Vagina (tissue), 2 donors: ENCODE measurements at places on chromosomes 4 and X.
A peak's percentile ranks its signal among the peaks of the same experiment; 100 is the strongest.

DNA sequence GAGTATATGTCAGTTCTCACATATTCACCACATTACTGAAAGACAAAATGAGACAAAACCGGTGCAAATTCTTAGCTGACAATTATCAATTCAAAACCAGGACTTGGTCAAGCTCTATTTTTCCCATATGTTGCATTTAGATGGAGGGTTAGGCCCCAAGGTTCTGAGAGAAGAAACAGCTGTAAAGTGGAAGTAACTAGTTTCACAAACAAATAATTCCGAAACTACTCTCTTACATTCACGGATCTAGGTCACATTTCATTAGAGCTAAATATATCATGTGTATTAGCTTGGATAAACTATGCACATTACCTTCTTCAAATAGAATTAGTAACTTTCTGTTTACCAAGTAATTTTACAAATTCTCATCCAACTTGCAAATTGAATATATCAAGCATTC, 3.7 kb upstream of the GABRA2 start:
- H3K27ac ChIP-seq, result no peak overlapping the region
- peaks cover 4% of the 10 kb centered on the region for H3K4me1 ChIP-seq
- H3K36me3 ChIP-seq, result no peaks in the 10 kb centered on the region
- H3K4me3 ChIP-seq, result no peak overlapping the region

- peak; percentile 3 for DNase-seq
- no peaks in the 10 kb centered on the region for H3K4me1 ChIP-seq
- no peak overlapping the region for H3K27ac ChIP-seq
- H3K36me3 ChIP-seq, result no peaks in the 10 kb centered on the region
- no peak overlapping the region for H3K4me3 ChIP-seq
Measured at GRCh38 chr4:185744488-185744862, 67.5 kb downstream of the SORBS2 start.

DNA sequence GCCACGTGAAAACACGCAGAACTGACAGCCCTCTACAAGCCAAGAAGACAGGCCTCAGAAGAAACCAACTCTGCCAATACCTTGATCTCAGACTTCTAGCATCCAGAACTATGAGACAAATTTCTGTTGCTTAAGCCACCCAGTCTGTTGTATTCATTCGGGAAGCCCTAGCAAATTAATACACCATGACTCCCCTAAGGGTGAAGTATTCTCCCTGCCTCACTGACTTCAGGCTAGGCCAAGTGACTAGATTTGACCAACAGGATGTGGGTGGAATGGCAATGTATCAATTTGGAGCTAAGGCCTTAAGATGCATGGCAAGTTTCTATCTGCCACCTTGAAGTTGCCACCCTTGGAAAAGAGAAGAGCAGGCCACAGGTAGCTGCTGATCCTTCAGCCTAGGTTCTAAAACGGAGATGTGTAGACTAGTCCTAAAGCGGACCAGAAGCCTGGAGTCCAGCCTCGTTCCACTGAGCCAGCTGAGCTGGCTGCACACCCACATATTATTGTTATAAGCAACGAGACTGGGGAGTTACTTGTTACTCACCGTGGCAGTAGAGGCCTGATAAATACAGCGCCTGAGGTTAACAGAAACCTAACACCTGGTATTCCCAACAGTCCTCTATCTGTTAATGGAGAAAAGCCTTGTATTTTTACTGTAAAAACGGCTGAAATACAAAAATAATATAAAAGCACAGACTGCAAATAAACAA, 16.4 kb downstream of the SCARB2 start:
- peaks cover 85% of the 10 kb centered on the region for H3K4me1 ChIP-seq
- H3K27me3 ChIP-seq, result no peaks in the 10 kb centered on the region
- H3K4me3 ChIP-seq, result no peak overlapping the region
- peaks cover 25% of the 10 kb centered on the region for H3K36me3 ChIP-seq
- DNase-seq, result no peak
- H3K27ac ChIP-seq, result peak overlapping the region; percentile 82

GRCh38 chr4:133152831-133153481, 3.9 kb downstream of the PCDH10 start:
- peak overlapping the region; percentile 43 for H3K27ac ChIP-seq
- H3K27me3 ChIP-seq, result peaks cover 10% of the 10 kb centered on the region
- H3K4me1 ChIP-seq, result peaks cover 44% of the 10 kb centered on the region
- H3K4me3 ChIP-seq, result peak overlapping the region; percentile 42
- no peaks in the 10 kb centered on the region for H3K36me3 ChIP-seq
- DNase-seq, result no peak

- H3K4me1 ChIP-seq, result no peaks in the 10 kb centered on the region
- H3K27me3 ChIP-seq, result no peaks in the 10 kb centered on the region
- H3K36me3 ChIP-seq, result no peaks in the 10 kb centered on the region
- H3K4me3 ChIP-seq, result no peak overlapping the region
- no peak overlapping the region for H3K27ac ChIP-seq
Measured at GRCh38 chr4:187304133-187304532, 580.5 kb upstream of the FAT1 start.

DNA sequence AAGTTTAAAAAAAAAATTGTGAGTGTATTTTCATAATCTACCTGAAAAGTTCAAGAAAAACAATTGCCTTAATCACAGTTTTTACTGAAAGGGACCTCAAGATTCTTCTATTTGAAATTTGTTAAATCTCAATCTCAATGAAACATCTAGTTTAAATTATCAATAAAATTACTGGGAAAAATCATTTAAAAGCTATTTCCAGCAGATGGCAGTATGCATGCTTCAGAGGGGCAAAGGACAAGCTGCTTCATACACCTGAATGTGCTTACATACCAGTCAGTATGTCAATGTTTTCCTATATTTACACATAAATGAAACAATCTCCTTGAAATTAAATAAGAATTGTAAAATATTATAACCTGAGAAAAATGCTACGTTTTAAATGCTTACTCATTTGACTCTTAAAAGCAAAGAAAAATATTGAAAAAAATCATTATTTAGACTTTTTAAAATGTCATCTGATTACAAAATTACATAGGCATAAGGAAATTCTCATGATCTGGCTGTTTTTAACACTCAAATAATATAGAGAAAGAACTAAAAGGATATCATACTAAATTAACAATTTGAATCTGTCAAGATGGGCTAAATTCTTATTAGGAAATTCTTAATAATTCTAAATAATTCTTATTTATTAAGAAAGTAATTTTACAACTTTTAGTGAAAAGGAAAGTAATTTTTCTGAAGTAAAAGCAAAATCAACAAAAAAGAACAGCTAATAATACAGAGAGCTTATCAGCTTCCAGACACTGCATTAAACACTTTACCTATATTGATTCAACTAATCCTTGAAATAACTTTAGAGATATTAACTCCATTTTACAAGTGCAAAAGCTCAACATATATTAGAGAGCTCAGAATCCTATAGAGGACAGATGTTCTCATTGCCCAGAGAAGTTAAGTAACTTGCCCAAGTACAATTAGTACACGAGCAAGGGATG, 242.1 kb downstream of the ADAMTS3 start:
- no peak overlapping the region for H3K27ac ChIP-seq
- no peaks in the 10 kb centered on the region for H3K4me1 ChIP-seq
- H3K36me3 ChIP-seq, result no peaks in the 10 kb centered on the region
- no peaks in the 10 kb centered on the region for H3K27me3 ChIP-seq
- no peak overlapping the region for H3K4me3 ChIP-seq

DNA sequence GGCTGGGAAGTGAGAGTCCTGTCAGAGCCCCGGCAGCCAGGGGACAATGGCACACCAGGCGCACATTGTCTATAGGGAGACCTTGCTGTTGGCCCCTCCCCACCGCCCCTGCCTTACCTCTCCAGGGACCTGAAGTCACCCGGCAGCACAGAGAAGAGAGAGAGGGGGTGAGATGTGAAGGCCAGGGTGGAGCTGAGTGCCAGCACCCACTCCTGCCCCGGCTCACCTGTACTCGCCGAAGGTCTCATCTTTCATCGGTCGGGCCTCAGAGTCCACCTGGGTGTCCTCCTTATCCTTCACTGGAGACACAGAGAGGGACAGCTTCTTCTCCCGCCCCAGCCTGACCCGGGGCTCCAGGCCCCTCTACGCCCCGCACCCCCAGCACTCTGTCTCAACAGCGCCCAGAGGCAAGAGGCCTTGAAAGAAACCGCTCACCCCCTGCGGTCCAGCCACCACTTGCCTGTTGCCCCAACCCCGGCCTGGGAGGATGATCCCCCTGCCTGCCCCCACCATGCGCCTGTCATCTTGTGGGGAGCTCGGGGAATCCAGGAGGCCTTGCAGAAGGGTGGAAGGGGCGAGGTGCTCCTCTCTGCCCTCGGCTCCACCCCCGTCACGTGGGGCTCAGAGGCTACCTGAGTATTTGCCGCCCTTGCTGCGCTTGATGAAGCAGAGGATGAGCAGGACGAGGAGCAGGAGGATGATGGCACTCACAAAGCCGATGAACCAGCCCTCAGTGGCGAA, 22.6 kb downstream of the L1CAM start:
- no peaks in the 10 kb centered on the region for H3K27me3 ChIP-seq
- no peaks in the 10 kb centered on the region for H3K36me3 ChIP-seq
- no peak overlapping the region for H3K27ac ChIP-seq
- no peak for DNase-seq

DNA sequence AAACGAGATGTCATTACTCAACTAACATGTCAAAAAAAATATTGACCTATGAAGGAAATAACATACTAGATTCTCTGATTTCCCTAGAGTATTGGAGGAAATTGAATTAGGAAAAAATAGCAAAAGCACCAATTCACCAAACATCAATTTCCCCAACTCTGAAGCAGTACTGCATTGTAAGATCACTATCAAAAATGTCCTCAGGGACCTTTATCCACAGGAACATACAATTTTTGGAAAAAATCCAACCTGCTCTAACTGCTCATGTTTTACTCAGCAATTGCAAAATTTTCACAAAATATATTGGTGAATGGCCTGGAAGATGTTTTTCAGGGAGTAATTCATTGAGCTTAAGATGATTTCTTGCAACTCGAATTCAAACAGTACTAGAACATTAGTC, 239.0 kb upstream of the GIMD1 start:
- H3K27ac ChIP-seq, result no peak overlapping the region
- no peak for DNase-seq
- no peak overlapping the region for H3K4me3 ChIP-seq
- no peaks in the 10 kb centered on the region for H3K27me3 ChIP-seq

- no peaks in the 10 kb centered on the region for H3K27me3 ChIP-seq
- H3K4me1 ChIP-seq, result no peaks in the 10 kb centered on the region
- no peaks in the 10 kb centered on the region for H3K36me3 ChIP-seq
- no peak overlapping the region for H3K27ac ChIP-seq
- no peak for DNase-seq
- no peak overlapping the region for H3K4me3 ChIP-seq
Measured at GRCh38 chrX:50514811-50515210, 44.2 kb upstream of the DGKK start.

DNA sequence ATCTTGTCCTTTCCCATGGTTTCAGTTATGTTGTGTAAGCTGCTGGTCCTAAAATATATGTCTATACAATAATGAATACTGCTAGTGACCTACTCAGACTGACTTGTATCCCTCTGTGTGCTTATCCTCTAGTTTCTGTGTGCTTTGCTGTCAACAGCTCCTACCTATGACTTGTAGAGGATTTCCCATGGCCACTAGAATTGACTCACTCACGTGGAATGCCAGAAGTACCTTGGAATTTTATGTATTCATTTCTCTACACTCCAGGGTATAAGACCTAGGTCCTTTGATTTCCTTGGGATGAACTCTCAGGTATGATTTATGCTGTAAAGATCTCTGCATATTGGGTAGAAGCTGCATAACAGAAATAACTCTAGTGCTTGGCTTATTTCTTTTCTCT, 279.9 kb upstream of the SLIT2 start:
- no peaks in the 10 kb centered on the region for H3K27me3 ChIP-seq
- no peak overlapping the region for H3K27ac ChIP-seq
- DNase-seq, result no peak
- no peaks in the 10 kb centered on the region for H3K36me3 ChIP-seq

DNA sequence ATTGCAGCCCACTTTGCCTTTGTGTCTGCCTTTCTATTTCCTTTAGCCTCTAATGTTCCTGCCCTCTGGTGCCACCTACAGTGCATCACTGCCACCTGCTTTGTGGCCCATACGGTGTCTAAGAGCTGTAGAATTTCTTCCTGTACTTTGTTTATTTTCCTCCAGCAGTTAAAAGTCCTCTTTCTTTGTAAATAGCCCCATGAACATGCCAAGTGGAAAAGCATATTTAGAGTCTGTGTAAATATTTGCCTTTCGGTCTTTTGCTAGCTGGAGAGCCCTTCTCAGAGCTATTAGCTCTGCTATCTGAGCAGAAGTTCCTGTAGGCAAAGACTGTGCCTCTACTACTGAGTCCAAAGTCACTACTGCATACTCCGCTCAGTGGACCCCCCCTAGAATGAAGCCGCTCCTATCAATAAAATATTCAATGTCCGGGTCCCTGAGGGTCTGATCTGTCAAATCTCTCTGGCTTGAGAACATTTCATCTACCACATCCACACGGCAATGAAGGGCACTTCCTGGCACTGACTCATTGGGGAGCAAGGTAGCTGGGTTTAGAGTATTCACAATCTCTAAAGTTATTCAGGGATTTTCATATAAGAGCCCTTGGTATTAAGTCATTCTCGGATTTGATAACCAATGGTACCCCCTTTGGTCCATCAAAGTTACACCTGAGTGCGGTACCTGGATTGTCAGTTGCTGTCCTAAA, 36.3 kb downstream of the SULT1E1 start:
- no peaks in the 10 kb centered on the region for H3K36me3 ChIP-seq
- H3K4me3 ChIP-seq, result no peak overlapping the region
- H3K27me3 ChIP-seq, result no peaks in the 10 kb centered on the region
- DNase-seq, result no peak
- H3K4me1 ChIP-seq, result no peaks in the 10 kb centered on the region
- H3K27ac ChIP-seq, result no peak overlapping the region

GRCh38 chr4:158236304-158237030, 26.2 kb downstream of the TMEM144 start:
- H3K36me3 ChIP-seq, result no peaks in the 10 kb centered on the region
- no peak overlapping the region for H3K4me3 ChIP-seq
- no peak for DNase-seq
- no peak overlapping the region for H3K27ac ChIP-seq

GRCh38 chrX:9267415-9267814, 197.4 kb upstream of the TBL1X start:
- no peaks in the 10 kb centered on the region for H3K36me3 ChIP-seq
- H3K4me3 ChIP-seq, result no peak overlapping the region
- DNase-seq, result no peak
- no peaks in the 10 kb centered on the region for H3K27me3 ChIP-seq
- no peaks in the 10 kb centered on the region for H3K4me1 ChIP-seq

- no peaks in the 10 kb centered on the region for H3K36me3 ChIP-seq
- no peak overlapping the region for H3K4me3 ChIP-seq
- H3K27ac ChIP-seq, result no peak overlapping the region
Measured at GRCh38 chr4:159224408-159224807, 121.5 kb downstream of the RAPGEF2 start.
